ENCODE measurements at places on chromosomes 4 and X.

DNA sequence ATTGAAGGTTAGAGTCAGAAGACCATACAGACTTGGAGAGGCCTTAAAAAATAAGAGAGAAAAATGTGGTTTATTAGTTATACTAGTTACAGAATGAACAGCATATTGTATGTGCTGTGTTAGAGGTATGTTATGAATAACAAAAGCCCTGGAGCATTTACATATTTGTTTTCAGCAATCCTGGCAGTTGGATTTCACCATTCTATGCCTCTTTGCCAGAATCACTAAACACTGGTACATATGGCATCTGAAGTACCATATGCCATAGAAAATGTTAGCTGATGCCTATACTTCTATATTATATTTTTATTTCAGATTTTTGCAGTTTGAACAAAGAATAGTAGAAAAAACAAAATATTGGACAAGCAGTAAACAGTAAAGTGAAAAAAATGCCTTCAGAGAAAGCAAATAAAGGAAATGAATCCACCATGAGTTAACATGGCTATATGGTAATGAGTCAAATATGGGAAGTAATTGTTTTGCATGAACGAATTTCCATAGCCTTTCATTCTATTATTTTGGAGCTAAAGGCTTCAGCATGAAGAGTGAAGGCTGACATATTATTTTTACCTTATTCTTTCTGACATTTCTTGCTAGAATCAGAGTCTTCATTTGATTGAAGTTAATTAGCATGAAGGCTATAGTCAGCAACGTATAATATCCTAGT lies 41.9 kb upstream of the PRDM8 start:
- no peak for DNase-seq

DNA sequence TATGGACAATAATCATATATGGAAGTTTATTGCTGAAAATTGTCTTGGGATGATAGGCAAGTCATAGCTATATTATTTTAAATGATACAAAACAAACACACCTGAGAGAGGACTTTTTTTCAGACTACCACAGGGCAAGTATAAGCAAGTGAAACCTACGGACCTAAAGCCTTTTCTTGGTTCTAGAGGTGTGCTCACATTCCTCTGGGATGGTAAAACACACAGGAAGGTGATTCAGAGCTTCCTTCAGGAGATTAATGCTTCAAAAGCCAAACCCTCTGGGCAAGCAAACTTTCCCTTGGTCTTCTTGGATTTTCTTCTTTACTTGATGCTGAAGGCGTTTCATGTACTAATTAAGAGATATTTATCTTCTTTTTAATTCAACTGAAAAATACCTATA lies 60.1 kb upstream of the ACSL4 start:
- DNase-seq = no peak

GRCh38 chr4:126268106-126268505 lies 953.4 kb downstream of the FAT4 start:
- no peak for DNase-seq

GRCh38 chrX:78964598-78964997 lies 19.4 kb downstream of the P2RY10 start:
- DNase-seq = no peak

DNA sequence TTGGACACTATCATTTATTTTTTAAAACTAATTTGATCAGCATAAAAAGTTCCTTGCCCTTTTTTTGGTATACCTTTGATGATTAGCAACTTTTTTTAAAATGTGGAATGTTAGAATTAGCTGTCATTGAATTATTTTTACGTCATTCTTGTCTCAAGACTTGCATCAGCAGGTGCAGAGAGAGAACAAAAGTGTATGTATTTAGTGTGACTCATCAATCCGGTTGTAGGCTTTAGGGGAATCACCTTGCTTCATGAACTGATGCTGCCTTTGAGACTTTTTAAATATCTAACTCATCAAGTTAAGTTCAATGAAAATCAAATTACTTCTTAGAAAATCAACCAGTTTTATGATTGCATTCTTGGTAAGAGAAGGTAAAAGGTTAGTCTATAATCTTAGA lies 125.1 kb downstream of the ARX start:
- no peak for DNase-seq

DNA sequence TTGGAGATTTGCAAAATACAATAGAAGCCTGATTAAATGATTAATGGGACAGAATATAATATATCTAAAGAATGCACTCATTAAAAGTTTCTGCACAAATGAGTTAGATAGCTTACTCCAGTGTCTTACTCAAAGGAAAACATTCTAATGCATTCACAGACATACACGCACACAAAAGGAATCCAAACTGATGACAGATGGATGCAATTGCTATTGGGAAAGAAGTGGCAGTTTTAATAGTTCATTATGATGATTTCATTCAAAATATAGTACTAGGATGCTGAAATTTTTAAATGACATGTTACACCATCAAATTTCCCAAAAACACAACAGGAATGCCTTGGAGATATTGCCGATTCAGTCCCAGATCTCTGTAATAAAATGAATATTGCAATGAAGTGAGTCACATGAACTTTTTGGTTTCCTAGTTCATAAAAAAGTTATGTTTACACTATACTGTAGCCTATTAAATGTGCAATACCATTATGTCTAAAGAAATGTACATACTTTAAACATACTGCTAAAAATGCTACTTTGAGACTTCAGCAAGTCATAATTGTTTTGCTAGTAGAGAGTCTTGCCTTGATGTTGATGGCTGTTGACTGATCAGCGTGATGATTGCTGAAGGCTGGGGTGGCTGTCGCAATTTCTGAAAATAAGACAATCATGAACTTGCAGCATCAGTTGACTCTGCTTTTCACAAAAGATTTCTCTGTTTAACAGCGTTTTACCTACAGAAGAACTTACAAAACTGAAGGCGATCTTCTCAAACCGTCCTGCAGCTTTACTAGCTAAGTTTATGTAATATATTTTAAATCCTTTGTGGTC lies 45.6 kb downstream of the BBS12 start:
- DNase-seq = no peak

DNA sequence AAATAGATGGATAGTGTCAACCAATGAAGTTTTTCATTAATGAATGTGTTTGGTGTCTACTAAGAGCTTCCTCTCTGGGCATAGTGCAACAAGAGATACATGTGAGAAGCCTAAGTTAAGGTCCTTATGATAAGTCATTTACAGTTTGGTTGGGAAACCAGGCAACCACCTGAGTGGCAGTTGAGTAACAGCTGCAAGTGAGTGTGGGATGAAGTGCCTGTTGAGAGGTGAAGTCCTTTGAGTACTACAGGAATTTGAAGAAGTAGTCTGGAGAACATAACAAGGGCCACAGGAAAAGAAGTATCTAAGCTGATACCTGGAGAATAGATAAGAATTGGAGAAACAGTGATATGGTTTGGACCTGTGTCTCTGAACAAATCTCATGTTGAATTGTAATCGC lies 48.5 kb upstream of the FRMPD4 start:
- DNase-seq = no peak

DNA sequence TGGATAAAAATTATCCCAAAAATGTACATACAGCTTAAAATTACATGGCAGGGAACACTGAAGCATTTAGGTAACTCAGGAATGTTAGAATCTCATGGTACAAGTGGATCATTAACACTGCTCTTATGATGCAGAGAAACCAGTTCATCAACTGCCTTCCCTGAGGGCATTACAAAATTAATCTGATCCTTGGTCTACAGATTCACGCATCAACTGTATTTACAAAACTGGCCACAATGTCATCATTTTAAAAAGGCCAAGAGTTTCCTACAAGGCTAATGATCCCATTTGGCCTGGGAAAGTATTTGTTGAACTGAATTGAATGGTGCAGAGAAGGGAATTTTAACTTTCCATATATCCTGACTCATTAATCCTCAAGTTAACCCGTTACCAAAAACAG lies 84.6 kb downstream of the TSPAN5 start:
- DNase-seq = no peak

- no peak for DNase-seq
Measured at GRCh38 chr4:142378179-142378578, 467.9 kb downstream of the INPP4B start.

- DNase-seq = no peak
Measured at GRCh38 chr4:182642831-182643230, 274.4 kb downstream of the DCTD start.

DNA sequence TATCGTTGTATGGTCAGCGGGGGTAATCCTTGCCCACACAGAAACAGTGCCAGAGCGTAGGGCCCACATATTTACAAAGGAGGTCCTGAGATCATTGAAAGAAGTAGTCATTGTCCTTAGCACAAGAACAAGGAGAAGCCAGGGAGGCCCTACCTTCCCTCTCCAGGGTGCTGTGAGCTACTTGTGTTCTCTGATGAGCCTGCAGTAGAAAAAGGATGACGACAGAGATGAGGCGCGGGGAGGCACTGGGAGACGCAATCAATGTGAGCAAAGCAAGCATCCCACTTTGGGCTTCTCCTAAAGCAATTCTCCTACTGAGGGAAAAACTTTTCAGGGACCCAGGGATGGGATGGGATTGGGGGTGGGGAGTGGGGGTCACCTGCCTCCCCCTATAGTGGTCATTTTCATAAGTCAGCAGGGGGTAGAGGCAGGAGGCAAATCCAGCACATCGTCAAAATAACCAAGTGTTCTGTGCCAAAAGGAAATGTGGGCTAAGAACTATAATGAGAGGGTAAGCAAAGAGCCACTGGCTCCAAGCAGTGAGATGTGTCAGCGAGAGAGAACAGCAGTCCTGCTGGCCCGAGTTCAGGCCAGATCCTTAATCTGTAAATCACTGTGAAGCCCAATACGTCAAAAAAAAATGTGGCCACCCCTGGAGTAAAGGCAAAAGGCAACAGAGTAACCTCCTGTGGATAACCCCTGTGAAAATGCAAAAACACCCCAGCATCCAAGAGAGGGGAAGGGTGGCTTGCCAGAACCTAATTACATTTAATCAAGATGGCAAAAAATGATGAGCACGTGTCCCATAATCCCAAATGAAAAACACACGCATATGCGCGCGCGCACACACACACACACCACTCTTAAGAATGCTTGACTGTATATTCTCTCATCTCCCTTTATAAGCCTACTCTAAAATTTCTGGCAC lies 136.6 kb upstream of the HHIP start:
- no peak for DNase-seq

DNA sequence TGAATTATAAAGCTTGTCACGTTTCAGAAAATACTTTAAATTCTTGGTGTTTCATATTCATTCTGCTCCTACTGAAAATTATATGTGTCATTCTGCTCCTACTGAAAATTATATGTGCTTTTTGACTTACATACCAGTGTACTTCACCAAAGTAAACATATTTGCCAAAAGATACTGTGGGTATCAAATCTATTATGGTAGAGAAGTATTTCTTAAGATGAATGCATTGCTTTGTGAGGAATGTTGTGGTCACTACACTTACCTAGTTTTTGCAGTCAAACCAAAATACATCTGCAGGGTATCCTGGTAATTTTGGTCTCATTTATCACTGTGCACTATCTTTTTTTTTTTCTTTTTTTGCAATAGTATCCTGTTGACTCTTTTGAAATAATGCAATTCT lies 287.7 kb upstream of the MAD2L1 start:
- no peak for DNase-seq

DNA sequence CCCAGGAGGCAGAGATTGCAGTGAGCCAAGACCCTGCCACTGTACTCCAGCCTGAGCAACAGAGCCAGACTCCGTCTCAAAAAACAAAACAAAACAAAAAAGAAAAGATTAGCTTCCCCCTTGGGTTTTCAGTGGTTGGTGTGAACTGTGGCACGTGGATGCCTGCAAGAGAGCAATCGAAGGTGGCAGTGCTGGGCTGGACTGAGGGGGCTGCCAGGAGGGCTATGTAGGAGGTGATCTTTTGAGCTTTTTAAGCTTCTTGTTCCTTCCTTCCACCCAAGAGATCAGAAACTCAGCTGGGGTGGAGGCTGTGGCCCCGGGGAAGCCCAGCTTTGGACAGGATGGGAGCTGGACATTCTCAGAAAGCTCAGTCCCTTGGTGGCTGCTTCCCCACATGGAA lies 49.6 kb downstream of the PRPS1 start:
- no peak for DNase-seq

- no peak for DNase-seq
Measured at GRCh38 chr4:76012388-76012801, 5.1 kb upstream of the CXCL9 start.

DNA sequence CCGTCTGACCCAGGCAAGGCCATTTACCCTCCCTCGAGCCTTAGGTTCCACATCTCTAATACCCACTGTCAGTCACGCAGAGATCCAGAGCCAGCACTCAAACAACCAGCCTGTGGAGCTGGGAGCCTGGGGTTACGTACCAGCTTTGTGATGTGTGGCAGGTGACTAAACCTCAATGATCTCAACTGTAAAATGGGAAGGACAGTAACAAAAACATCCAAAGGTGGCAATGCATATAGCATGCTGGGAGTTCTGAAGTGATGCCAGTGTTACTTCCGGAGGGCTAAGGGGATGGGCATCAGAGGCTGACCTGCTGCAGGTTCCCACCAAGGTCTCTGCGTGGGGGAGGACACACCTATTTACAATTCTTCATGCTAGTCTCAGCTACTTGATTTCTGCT lies 6.0 kb downstream of the GRPEL1 start:
- DNase-seq = no peak

GRCh38 chr4:168293386-168293975 lies 25.1 kb downstream of the DDX60 start:
- DNase-seq = no peak

GRCh38 chrX:142204522-142205433 lies at the start of gene MAGEC2:
MAGEC2 (minus strand) TSS chrX:142205290; CDS start chrX:142203987, 1,303 bp downstream.
- DNase-seq = no peak
